ENCODE measurements at places on chromosomes 12 and 14.

DNA sequence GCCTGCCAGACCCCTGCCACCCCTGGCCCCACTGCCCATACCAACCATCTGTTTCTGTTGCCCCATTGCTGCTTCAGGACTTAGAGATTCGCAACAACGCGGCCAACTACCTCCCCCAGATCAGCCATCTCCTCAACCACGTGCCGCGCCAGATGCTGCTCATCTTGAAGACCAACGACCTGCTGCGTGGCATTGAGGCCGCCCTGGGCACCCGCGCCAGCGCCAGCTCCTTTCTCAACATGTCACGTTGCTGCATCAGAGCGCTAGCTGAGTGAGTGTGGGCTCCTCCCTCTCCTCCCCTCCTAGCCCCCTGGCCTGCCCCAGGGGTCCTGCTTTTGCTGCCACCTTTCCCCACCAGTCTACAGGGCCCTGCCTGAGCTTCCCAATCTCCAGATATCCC is 131.5 kb downstream of the ADCK1 start:
- no peak for DNase-seq

DNA sequence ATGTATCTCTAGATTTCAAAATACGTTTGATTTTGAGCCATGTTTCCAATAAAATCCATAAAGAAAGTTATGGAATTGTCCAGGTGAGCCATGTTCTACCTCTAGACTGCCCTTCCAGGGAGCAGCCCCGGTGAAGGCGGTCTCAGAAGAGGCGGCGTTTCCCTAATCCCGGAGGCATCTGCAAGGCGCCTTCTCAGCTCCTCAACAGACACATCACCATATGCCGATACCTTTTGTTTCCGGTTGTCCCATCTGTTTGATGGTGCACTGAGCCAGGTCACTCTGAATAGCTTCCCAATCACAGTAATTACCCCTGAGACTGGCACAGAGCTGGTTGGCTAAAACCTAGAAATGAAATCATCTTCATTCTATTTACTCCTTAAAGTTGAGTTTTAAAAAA is 305.5 kb upstream of the FKBP4 start:
- no peak for DNase-seq

DNA sequence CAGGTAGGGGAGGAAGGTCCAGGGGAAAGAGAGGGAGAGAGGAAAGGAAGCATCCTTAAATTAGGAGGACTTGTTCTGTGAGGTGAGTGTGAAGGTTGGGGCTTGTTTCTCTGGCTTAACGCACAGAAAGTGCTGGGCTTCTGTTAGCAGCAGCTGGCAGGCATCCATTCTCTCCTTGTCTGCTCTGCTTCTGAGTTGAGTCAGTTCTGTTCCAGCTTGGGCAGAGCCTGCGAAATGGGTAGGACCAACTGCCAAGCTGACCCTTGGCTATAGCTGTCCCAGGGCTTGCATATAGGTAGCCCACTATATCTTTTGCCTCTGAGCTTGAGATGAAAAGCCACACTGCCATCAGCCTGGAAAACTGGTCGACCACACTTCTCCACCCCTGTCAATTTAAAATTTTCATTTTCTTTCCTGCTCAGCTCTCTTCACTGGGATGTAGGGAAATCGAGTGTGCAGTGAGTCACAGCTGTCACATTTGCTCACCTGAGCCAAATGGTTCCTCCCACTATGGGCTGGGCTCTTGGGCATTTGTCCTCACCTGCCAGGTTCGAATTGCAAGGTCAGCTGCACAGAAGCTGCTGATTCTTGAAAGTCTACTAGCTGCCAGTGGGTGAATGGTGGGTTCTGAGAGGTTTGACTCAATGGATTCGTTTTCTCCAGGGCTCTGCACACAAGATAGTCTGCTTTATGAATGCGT is 256.4 kb upstream of the PWP1 start:
- no peak for DNase-seq

GRCh38 chr12:121190523-121191031 is 19.4 kb upstream of the P2RX4 start:
- no peak for DNase-seq

All from activated CD4-positive, alpha-beta T cell treated with anti-CD3 and anti-CD28 coated beads, Interleukin-2, amount 50 U/mL, for 16 hours (primary cell).